ENCODE measurements at places on chromosomes 12 and 14.

GRCh38 chr12:120228291-120229070, 27.6 kb upstream of the RPLP0 start:
- DNase-seq = peak; percentile 28

- DNase-seq = no peak
These were observed 80.6 kb downstream of the PIWIL1 start for GRCh38 chr12:130418251-130418650.

- no peak for DNase-seq
These were observed 20.4 kb upstream of the GPATCH2L start for GRCh38 chr14:76131071-76131965.

GRCh38 chr14:69317102-69317755, 57.3 kb downstream of the GALNT16 start:
- no peak for DNase-seq

DNA sequence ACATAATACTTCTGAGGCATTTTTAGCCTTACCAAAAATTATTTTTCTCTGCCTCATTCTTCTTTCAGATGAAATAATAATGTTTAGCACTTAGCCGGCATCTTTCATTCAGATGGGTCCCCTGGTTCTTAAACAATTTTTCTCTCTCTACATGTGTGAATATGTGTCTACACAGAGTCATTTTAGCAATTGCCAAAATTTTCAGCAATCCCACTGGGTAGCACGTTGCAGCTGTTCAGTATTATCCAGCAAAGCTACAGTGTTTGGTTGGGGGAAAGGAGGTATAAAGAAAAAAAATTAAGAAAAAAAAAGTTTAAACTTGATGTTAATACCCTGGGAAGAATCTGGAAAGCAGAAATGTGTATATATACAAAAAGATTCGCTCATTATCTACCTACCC, 160.5 kb upstream of the TRHDE start:
- no peak for DNase-seq

- DNase-seq = no peak
These were observed 843.4 kb upstream of the FLRT2 start for GRCh38 chr14:84686550-84686949.

GRCh38 chr14:74549588-74549987, 56.0 kb downstream of the ISCA2 start:
- DNase-seq = no peak

DNA sequence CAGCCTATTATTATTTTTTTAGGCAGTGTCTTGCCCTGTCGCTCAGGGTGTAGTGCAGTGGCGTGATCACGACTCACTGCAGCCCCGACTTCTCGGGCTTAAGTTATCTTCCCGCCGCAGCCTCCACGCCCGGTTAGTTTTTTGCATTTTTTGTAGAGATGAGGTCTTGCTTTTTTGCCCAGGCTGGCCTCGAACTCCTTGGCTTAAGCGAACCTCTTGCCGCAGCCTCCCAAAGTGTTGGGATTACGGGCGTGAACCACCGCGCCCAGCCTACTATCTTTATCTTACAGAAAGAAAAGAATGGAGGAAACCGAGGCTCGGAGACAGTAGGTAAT, 507 bp upstream of the PTPN11 start:
- no peak for DNase-seq

DNA sequence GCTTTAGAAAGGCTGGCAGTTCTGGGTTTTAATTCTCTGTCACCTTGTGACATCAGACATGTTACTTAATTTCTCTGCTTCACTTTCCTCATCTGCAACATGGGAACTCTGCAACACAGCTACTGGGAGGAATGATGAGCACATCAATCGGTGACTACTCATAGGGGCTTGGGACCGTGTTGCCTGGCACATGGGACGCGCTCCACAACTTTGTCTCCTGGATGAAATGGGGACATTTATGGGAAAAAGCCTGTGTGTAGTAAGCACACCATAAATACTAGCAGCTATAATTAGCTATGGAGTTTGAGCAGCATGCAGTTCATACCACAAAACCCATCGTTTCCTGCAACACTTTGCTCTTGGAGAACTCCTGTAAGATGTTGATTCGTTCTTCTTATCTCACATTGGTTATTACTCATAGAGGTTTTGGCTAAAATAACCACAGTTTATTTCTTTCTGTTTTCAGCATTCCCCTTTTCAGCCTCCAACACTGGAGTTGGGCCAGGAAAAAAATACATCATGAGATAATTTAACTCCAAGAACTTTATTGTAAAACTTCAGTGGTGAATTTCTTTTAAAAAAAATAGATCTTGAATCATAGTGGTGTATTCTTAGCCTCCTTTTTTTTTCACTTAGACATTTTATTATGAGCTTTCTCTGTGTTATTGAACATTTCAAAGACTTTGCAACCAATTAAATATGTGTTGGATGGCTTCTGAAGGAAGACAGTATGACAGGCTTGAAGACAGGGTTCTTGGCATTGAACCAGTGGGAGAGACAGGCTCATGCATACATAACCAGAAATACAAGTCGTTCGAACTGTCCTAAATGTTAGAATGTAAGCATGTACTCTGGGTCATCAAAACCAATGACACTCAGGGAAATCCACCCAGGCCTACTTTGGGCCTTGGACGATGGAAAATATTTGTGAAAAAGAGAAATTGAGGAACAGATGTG, 72.7 kb downstream of the RIN3 start:
- no peak for DNase-seq

DNA sequence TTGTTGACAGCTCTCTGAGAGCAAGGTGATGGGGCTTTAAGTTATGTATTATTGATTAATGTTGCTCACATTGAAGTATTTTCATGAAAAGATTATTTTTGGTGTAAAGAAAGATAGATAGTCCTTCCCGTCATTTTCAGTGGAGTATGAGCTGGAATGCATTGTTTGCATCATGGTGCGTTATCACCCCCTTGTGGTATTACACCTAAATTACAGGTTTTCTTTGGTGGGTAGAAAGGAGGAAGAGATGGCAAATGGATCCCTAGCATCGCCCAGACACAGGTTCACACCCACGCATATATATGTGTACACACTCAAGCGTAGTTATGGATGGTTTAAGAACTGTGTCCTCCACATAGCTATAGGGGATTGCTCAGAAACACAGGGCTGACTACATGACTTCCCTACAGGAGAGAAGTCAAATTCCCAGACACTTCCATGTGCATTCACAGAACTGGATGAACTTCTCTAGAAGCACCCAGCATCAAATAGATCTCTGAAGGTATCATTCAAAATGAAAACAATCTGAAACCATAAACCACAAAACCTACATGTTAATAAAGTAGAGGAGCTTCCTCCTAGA, 14.4 kb upstream of the SERPINA10 start:
- DNase-seq = no peak

GRCh38 chr12:28506271-28506670, 316.0 kb downstream of the CCDC91 start:
- DNase-seq = no peak

DNA sequence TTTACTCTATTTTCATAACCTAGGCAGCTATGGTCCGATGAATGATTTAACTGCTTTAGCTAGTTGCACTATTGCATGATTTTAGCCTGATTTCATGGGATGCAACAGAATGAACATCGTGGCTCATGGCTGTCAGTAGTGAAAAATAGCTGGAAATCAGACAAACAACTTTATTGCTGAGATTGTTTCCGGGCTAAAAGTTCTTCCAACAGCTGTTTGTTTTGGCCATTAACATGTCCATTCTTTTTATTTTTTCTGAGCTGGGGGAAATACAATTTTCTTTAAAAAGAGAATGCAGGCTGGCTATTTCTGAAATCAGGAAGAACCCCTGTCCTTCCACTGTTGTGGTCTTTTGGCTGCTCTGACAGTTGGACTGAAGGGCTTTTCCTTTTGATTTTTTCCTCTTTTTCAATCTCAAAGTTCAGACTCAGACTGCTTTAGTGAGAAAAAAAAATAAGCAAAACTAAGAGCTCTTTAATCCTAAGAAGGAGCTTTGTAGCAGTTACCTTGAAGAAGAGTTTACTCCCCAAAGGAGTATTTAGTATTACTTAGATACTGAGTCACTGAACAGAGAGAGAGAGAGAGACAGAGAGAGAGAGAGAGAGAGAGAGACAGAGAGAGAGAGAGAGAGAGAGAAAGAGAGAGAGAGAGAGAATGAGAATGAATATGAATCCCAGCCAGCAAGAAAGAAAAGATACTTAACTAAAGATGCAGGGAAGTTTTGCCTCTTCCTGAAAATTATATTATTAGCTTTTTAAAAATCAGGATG, at the start of gene NAV3:
NAV3 (plus strand) TSS at position 312 of the 769 bp plus-strand sequence. CDS start 568 bp downstream, outside the sequence.
- DNase-seq = no peak

DNA sequence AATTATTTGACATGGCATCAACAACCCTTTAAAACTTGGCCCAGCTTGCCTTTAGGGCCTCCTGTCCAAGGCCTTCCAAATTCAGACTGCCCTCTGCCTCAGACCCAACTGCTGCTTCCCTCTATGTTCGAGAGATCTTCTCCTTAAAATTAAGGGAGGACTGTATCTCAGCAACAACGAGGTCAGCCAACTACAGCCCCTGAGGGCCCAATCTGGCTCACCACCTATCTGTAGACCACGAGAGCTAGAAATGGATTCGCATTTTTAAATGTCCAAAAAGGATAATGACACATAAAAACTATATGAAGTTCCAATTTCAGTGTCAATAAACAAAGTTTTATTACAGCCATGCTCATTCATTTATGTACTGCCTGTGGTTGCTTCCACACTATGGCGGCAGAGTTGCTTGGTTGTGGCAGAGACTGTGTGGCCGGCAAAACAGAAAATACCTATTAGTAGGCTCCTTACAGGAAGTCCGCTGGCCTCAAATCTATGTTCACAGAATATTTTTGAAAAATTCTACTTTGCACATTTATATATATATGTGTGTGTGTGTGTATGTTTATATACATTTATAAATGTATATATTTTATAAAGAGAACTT, 1026.9 kb downstream of the BCL11B start:
- no peak for DNase-seq

DNA sequence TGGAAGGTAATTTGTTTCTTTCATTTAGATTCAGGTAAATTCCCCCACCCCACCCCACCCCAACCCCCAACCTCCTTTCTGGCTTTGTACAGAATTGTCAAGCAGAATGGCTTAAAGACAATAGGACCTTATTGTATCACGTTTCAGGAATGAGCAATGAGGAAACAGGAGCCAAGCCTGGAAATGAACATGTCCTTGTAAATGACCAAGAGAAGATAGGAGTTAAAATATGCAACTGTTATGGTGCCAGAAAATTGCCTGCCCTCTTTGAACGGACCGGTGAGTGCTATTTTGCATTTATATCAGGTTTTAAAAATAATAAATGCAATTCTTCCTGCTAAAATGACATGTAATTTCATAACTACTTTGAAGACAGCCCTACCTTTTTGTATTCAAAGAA, 141.6 kb upstream of the PELI2 start:
- DNase-seq = no peak

- DNase-seq = no peak
These were observed 160.8 kb downstream of the CCER1 start for GRCh38 chr12:90794212-90794611.

- DNase-seq = no peak
These were observed 42.9 kb downstream of the INSM2 start for GRCh38 chr14:35576856-35577255.

- no peak for DNase-seq
These were observed 5.3 kb upstream of the PPP1R1A start for GRCh38 chr12:54593725-54594124.

DNA sequence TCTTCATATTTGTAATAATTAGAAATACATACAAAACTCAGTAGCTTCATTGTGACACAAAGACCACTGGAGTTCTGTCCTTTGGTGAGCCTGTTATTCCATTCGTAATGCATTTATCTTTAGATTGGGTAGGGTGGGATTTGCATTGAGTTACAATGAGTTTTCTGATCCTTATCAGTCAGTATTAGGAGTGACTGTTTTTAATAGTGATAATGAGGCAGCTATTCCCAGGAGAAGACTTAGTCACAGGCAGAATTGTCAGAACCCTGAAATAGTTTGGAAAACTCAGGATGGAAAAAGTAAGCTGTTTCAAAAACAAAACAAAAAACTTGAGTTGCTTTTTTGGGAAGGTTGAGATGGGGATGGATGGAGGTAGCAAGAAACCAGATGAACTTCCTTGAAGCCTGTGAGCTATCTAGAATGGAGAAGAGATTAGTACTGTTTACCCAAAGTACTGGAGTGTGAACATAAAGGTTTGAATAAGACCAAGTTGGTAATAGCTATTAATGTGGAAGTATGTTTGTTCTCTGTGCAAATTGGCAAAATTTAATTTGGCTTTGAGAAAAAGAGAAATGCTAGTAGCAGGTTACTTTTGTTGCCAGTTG, 38.6 kb downstream of the FBXO34 start:
- no peak for DNase-seq

- peak; percentile 78 for DNase-seq
These were observed 3.3 kb downstream of the FLRT2 start for GRCh38 chr14:85533023-85533860.

DNA sequence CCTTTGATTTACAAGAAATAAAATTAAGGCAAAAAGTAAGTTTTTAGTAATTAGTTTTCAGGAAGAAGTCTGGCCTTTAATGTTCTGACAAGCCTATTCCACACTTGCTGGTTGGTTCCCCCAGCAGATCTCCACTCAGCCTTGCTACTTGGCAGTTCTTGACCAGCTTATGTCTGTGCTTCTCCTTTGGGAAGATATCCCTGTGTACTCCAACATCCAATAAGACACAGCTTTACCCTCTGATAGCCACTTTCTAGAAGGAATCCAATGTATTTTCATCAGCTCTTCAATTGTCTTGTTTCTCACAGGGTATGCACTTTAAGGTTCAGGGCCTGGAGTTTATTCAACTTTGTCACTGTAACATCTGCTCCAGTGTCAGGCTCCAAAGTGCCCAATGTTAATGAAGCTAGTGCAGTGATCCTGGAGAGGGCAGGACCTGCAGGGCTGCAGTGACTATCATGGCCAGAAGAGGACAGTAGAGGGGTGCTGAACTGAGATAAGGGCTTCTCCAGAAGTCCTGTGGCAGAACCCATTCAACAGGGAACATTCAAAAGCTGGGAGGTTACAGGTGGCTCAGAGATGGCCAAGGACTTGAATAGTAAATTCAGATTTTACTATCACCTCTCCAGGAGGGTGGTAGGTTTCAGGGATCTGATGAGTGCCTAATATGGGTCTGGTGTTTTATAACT, 22.9 kb downstream of the JKAMP start:
- peak; percentile 3 for DNase-seq

- DNase-seq = no peak
These were observed 2.5 kb upstream of the CCND2 start for GRCh38 chr12:4270831-4271716.

- DNase-seq = no peak
These were observed 119.3 kb downstream of the LMNTD1 start for GRCh38 chr12:25433581-25434325.

- DNase-seq = no peak
These were observed 5.6 kb upstream of the GUCY2C start for GRCh38 chr12:14701809-14702568.

GRCh38 chr12:46134852-46135251, 134.0 kb downstream of the SLC38A1 start:
- no peak for DNase-seq

DNA sequence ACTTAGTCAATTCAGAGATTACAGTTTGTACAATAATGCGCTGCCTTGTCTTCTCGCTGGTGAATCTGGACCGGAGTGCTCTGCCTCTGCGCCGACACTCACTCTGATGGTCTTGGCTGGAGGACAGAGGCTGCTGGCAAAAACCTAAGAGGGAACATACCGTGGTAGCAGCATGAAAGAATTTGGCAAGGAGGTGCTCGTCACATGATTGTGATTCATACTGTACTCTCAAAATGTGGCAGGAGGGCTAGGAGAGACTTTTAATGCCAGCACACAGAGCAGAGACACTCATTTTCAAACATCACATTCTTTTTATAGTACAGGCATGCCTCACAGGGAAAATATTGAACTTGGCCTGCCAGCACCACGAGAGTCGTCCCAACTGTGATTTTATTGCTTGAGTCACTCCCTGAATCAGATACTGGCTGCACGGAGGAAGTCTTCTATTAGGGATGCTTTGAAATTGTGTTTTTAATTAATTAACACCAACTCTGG, 67.8 kb downstream of the HMGA2 start:
- peak; percentile 14 for DNase-seq
